CD4-positive, alpha-beta T cell treated with Interleukin-10 for 1 hour (primary cell): ENCODE measurements at places on chromosomes 12 and 14.

GRCh38 chr12:71060426-71060825 lies 97.4 kb downstream of the TSPAN8 start:
- no peak for DNase-seq

DNA sequence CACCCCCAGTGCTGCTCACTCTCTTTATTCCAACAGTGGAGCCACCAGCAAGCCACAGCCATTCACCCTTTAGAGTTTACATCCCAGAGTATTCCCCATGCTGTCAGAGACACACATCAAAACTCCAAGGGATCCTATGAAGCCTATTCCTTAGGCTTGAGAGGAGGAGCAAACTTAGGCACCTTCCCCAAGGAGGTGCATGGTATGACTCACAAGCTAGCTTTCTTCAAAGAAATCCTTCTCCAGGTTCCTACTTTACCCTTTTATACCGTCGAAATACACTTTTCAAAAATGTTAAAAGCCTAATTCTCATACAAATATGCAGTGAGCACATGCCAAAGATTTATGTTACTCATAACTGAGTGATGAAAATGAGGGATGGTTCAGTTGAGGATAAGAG lies 175.4 kb downstream of the ETNK1 start:
- no peak for DNase-seq

DNA sequence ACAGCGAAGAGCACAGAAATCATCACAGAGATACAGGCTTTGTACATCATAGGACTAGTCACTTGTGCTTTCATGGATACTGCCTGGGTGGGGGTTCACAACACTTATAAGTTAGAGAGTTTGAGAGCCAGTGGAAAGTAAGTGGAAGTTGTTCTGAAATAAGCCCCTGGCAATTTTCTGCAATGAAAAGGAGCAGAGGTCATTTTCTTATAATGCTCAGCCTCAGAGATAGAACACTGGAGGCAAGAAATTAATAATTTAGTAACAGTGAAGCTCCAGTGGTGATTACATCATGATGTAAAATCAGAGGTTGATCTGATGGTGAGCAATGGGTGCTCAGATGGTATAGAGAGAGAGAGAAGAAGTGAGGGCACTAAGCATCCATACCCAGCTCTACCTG lies 5.8 kb downstream of the KRT6A start:
- no peak for DNase-seq

GRCh38 chr12:24550609-24551008 lies 398.3 kb downstream of the BCAT1 start:
- DNase-seq: no peak

DNA sequence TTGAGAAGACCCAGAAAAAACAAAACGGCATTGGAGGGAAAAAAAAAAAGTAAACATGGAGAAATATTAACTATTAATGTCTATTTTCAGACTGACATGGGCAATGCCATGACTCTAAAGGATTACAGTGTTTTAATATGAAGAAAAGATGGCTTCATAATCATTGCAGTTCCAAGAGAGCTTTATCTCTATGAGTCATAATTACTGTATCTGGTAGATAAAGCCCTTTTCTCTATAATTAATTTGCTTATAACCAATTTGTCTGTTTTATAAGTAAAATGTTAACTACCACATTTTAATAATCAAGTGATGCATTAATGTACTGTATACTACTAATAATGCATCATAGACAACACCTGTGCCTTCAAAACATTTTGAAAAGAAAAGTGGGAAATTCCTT lies 59.7 kb downstream of the CLIP1 start:
- no peak for DNase-seq

GRCh38 chr14:34027990-34028495 lies 77.2 kb upstream of the EGLN3 start:
- DNase-seq: no peak

DNA sequence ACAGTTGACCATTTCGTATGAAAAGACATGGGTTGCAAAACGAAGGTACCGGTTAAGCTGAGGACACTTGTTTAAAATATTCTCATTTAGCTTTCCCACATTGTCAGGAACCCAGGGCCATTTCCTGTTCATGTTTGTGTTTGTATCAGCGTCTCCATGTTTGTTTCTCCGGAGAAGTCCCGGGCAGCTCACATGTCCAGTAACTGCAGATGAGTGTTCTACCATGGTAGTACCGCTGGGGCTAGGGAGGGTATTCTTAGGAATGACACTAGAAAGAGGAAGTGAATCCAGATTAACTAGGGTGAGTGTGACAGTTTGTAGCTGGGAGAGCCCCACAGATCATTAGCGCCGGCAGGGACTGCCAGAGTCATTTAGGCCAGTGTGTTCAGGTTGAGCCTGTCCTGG lies 50.0 kb upstream of the EVL start:
- DNase-seq: no peak

- no peak for DNase-seq
Measured at GRCh38 chr14:101681795-101682194, 79.7 kb upstream of the PPP2R5C start.

- peak; percentile 47 for DNase-seq
Measured at GRCh38 chr12:94244165-94245133, 96.1 kb downstream of the PLXNC1 start.

DNA sequence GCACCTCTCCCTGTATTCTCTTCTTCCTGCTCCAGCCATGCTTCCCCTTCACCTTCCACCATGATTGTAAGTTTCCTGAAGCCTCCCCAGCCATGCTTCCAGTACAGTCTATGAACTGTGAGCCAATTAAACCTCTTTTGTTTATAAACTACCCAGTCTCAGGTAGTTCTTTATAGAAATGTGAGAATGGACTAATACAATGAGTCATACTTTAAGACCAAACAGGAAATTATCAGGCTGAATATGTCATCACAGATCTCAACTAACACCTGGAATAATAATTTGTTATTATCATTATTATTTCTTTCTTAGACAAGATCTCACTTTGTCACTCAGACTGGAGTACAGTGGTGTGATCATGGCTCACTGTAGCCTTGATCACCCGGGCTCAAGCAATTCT lies 85.4 kb downstream of the KCNMB4 start:
- DNase-seq: no peak

DNA sequence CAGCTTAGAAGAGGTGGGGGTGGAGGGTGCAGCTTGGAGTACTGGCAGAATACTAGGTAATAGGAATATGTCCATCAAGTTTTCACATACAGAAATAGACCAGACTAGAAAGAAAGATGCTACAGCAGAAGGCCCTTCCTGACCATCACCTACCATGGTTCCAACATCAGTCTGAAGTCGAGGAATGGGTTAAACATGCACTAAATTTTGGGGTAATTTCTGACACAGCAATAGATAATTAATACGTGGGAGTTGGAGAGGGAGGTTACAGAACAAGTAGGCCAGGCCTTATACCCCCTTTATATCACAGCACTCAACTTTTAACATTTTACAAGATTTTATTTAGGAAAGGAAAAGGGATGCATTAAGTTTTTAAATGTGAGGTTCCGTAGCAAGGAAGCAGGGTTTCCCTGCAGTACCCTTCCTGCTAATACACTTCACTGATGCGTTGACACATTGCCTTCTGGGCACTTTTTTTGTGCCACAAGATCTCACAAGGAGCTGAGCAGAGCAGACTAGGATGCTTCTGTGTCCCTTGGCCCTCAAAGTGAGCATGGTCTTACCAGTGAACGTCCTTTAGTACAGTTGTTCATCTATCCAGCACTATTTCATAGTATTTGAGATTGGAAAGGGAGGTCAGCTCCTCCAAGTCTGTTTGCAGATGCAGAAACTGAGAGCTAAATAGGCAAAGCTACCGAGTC lies 50.8 kb downstream of the EID3 start:
- no peak for DNase-seq

DNA sequence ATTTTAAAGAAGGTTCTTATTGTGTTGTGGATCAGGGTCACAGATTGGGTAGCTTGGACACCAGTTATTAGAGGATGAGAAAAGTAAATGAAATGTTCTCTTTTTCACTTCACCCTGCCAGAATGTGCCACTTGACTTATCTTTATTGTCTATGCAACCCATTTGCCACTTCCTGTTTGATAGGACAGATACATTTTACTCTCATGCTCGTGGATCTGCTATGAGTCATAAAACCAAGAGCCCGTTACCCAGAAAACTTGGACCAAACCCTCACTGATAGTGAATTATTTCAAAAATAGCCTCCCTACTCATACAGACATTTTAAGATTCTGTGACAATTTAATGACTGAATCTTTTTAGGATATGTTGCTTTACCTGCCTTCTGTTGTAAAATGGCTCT lies 1.8 kb downstream of the ISCA2 start:
- peak; percentile 57 for DNase-seq
